ENCODE measurements at places on chromosomes 12 and 14.

DNA sequence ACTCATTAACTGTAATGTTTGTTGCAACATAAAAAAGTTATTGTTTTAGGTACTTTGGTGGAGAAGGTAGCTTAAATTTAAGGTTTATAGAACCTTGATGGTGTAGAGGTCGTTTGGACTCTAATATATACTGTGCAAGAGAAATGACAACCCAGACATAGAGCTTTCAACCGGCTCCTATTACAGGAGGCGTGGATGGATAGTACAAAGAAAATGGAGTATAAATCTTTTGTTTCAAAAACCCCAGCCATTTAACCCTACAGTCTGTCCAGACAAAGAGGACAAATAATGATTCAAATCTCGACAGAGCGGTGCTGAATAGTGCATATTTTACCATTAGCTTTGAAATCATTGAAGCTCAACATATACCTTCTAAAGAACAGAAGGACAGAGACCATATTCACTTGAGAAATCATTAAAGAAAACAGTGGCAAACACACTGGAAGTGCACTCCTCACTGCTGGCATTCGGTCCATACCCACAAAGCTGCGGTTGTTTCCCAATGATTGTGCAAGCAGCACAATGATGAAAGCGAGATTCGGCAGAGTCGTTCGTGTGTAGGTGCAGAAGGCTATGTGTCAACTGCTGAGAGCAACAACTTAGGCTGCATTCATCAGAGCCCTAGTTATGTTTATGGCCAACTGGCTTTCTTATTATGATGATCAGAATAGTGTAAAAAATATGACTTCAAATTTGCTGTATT is 688.6 kb downstream of the NOVA1 start:
- DNase-seq = no peak

DNA sequence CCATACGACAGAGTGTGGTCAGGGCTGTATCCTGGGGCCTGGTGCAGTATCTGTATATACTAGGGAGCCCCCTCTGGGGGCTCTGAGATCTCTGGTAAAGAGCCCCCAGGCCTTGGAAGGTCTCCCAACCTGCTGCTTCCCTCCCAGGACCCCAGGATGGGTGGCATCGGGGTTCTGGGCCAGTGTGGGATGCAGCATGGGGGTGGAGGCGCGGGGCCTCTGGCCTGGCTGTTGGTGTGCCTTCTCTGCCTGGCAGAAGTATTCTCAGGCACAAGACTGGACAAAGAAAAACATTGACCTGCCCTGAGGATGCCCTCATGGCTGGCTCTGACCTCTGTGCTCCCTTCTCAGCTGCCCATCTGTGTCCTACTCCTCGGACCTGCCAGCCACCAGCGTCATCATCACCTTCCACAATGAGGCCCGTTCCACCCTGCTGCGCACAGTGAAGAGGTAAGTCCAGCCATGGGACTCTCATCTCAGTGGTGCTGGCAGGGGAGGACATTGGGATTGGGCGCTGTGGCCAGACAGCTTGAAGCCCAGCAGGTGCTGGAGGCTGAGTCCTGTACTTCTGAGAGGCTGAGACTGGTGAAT is 64.5 kb downstream of the GALNT16 start:
- no peak for DNase-seq

DNA sequence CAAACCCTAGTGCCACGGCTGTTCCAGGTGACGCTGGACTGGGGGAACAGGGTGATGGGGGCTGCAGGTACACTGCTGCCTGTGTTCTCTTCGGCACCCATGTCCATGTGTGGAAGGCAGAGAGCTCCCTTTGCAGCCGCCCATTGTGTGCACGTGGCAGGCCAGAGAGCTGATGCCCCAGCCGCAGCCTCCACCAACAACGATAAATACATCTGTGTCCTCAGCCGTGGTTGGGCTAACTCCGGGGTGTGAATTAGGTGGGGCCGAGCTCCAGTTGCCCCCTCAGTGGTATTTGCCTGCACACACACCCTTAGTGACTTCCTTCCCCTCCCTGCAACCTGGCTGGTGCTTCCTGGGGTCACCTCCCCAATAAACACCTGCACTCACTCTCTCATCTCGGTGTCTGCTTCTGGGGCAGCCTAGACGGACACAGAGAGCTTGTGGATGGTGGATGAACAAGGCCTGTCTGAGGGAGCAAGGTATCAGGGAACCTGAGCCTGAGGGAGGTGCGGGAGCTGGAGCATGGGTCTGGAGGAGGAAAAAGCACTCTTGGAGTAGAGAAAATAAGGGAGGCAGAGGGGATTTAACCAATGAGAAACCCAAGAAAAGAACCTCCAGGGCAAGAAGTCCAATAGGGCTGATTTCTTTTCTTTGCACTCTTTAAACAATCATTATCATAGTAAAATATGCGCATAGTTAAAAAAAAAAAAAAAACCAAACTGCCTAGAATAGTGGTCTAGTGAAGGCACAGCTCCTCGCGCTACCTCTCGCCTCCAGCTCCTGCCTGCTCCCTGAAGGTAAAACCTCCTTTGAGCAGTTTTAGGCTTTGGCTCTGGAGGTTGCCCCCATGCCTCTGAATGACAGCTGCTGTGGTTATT is 112.6 kb downstream of the ZNF664 start:
- no peak for DNase-seq

GRCh38 chr14:54312166-54312801 is 84.5 kb upstream of the CDKN3 start:
- DNase-seq = peak; percentile 95

- DNase-seq = no peak
Observed at GRCh38 chr14:88848571-88848970, 24.1 kb downstream of the TTC8 start.

GRCh38 chr12:13195250-13195649 is 1.3 kb upstream of the EMP1 start:
- no peak for DNase-seq

GRCh38 chr12:1250641-1251040 is 259.6 kb downstream of the ERC1 start:
- no peak for DNase-seq

DNA sequence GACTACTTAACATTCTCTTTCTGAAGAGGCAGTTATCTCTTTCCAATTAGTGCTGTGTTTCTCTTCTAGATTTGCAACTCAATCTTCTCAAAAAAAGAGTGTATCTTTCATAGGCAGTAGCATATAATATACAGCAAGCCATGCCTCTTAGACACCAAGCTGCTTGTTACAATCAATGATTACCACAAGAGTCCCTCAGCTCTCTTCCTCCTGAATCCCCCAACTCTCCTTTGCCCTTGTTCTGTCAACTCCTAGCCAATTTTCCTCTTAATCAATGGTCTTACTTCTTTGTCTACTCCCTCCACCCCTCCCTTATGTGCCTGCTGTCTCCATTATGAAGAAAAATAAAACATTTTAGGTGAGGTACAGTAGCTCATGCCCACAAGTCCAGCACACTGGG is 2.6 kb downstream of the TMTC1 start:
- no peak for DNase-seq

DNA sequence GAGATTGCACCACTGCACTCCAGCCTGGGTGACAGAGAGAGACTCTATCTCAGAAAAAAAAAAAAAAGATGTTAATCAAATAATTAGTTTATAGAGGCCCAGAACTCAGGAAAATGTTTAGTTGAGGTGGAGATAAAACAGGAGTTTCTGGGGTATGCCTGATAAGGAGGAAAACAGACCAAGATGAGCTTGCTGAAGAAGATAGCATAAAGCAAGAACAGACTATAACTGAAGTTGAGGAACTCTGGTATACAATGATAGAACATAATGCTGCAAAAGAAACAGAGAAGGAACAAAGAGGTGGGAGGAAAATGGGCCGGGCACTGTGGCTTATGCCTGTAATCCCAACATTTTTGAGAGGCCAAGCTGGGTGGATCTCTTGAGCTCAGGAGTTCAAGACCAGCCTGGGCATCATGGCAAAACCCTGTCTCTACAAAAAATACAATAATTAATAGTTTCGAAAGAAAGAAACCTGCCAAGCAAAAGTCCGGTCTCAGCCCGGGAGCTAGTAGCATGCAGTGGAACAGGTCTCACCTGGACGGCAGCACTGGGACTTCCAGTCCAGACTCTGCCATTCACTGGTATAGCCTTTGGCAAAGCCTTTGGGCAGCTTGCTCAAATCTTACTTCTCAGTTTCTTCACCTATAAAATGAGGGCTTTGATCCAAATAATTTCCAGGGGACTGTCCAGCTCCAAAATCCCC is 25.4 kb downstream of the SLC35E3 start:
- no peak for DNase-seq

DNA sequence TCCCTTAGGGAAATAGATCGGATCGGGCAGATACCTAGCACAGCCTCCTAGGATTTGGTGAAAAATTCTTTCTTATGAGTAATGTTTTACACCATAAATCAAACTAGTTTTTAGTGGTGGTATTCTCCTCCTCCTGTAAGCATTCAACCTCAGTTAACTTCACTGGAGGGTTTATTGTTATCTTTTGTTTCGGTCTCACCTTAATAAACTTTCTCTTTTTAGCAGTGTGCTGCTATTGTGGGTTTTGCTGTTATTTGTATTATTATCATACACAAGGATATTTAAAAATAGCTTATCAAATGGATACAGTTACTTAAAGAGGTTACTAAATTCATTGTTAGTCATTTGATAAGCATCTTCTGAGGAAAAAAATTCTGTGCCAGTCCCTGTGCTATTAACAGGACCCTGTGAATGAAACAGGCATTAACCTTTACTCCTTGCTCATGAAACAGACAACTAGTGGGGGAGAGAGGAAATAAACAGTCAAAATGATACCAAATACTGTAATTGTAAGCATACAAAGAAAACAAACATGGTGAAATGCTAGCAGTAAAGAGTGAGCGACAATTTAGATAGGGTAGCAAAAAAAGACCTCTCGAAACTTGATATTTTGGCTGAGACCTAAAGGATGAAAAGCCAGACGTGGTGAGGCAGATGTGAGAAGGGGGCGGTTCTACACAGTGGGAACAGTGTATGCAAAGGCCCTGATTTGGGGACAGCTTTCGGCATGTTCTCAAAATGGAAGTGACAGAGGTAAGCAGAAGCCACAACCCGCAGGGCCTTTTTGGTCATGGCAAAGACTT is 178.7 kb upstream of the SOX5 start:
- no peak for DNase-seq

DNA sequence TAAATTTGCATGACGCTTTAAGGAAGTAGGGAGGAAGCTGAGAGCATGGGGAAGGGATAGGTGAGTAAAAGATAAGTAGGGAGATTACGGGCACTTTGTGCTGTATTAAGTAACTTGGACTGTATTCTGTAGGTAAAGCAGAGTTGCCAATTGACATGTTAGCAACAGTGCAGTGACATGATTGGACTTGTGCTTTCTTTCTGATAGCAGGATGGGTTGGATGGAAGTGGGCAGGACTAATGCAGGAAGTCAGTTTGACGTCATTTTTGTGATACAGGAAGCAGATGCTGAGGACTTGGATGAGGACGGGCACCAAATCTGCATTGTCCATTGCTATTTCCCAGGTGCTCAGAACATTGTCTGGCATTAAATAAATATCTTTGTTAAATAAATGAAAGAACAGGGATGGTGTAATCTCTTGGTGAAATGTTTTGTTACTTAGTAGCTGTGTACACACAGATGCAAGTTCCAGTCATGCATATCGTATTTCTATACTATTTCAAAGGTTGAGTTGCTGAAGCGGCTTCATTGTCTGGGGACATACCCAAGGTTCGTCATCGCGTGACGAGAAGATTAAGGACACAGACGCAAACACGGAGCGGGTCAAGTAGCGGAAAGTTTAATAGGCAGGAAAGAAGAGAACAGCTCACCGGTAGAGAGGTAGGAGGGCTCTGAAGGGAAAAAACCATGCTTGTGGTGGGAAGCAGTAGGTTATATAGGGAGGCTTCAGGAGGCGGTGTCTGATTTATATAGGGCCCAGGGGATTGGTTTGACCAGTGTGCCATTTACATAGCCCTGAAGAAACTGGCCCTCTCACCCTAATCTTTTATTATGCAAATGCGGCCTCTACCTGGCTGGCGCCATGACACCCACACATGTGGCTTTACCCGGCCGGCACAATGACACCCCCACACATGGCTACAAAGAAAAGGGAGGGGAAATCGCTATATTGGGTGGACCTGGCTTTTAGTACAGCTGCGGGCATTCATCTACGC is 30.7 kb downstream of the GUCY2C start:
- DNase-seq = peak; percentile 78

GRCh38 chr12:12774791-12775190 is 10.7 kb upstream of the APOLD1 start:
- no peak for DNase-seq

- DNase-seq = no peak
Observed at GRCh38 chr12:44227616-44228015, 391.7 kb downstream of the TMEM117 start.

GRCh38 chr12:4323396-4323795 is 2.4 kb downstream of the TIGAR start:
- no peak for DNase-seq

DNA sequence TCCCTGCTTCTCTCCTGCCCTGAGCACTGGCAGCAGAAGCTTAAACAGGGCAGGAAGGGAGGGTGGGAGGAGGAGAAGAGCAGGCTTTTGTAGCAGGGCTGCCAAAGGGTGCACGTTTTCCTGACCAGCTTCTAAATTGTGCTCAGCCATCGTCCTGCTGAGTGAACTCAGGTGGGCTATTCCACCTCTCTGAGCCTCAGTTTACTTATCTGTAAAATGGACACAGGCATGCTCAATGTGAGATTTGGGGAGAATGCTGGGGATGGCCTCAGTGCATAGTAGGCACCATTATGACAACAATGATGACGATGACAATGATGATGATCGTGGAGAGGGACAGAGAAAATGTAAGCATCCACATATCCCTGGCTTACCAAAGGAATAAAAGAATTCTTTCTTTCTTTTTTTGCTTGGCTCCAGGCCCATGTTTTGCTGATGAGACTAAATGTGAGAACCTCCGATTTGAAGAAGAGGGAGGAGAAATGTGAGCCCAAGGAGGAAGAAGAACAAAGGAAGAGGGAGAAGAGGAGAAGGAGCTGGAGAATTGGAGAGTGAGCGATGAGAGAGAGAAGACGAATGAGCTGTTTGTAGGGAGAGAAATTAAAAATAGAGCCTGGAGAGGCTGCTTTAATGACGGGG is 105.5 kb upstream of the MYL2 start:
- DNase-seq = no peak

- no peak for DNase-seq
Observed at GRCh38 chr12:53290661-53291060, 4.7 kb upstream of the PFDN5 start.

DNA sequence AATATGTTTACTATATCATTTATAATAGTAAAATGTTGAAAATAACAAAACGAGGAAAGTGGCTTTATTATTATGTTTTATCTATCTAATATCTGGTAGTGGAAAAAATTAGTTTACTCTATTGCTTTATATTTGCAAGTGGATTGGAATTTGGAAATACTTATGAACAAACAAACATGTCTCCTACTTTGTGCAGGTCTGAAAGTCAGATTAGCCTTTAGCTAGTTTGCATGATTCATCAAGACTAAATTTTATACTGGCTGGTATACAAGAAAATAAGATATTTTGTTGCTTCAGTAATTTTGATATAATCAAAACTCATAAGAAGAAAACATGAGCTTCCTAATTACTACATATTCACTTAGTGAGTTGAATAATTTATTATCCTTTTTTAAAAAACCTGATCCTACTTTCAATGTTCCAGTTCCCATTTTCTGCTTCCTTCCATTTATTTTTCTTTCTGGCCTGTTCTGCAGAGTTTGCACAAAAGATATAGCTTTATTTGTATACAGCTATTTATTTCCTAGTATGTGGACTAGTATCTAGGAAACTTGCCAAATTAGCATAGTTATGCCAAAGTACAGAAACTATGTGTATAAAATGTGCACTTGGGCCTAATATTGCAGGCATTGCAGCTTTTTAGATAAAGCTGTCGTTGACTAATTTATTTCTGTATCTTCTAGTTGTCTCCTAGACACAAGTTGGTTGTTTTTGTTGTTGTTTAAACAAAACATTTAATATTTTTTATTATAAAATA is 122.0 kb downstream of the AKAP6 start:
- no peak for DNase-seq

All from ELF-1 (cell line).